Amygdala (tissue), 56 donors: ENCODE measurements at places on chromosomes 6 and 20.

DNA sequence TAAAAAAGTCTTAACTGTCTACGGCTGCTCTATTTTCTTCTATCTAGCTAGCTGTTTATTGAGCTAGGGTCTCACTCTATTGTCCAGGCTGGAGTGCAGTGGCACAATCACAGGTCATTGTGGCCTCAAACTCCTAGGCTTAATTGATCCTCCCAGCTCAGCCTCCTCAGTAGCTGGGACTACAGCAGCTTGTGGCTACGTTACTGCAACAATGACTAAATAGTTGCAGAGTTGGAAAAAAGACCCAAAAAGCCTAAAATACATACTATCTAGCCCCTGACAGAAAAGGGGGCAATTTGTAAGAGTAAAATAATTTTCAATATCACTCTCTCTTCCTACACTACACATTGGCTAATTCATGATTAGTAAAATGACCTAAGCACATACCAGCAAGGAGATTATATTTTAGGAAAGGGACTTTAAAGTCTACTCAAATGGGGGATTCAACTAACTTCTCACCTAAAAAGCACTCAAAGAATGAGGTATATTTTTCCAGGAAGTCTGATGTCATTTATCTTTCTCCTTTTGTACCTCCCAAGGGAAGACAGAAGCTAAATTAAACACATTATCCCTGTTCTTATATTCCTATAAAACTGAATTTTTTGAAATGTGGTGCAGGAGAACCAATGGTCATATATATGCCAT, 82.8 kb downstream of the ZMYND8 start:
- DNase-seq: no peak

GRCh38 chr6:38775870-38776269, 60.8 kb downstream of the DNAH8 start:
- no peak for DNase-seq

GRCh38 chr6:71585472-71585871, 296.9 kb downstream of the OGFRL1 start:
- no peak for DNase-seq

DNA sequence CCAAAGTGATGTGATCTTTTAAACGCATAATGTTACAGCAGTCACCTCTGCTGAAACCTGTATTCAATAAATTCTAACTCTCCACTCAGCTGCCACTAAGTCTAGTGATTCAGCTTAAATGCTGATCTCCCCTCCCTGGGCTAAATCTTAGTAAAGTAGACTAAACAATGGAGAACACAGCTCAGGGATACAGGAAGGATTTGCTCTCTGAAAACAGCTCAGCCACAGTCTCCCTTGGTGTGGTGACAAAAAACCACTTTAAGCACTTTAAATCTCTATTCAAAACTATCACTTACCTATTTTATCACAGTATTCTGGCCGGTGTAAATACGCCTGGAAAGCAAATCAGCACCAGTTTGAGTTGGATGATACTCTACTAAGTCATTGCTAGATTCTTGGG, 130.6 kb downstream of the RFX6 start:
- no peak for DNase-seq

- DNase-seq: no peak
Measured at GRCh38 chr6:169450097-169450496, 196.5 kb upstream of the THBS2 start.

GRCh38 chr6:53702316-53702715, 36.8 kb upstream of the KLHL31 start:
- no peak for DNase-seq

DNA sequence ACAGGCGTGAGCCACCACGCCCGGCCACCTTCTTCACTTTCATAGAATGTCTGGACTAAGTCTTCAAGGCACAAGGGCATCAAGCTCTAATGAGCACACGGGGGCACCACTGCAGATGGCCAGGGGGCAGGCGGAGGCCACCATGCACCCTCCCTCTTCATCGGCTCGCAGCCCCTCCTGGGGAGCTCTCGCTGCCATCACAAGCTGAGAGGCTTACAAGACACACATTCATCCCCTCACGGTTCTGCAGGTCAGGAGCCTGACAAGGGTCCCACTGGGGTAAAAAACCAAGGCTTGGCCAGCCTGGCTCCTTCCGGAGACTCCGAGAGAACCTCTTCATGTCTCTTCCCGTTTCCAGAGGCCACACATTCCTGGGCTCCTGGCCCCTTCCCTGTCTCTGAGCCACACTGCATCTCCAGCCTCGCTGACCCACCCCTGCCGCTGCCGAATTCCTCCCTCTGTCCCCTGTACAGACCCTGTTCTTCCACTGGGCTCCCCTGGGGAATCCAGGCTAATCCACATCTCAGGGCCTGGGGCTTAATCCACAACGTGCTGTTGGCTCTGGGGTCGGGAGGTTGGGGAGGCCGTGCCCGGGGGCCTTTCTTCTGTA, 19.8 kb downstream of the DLL1 start:
- no peak for DNase-seq

DNA sequence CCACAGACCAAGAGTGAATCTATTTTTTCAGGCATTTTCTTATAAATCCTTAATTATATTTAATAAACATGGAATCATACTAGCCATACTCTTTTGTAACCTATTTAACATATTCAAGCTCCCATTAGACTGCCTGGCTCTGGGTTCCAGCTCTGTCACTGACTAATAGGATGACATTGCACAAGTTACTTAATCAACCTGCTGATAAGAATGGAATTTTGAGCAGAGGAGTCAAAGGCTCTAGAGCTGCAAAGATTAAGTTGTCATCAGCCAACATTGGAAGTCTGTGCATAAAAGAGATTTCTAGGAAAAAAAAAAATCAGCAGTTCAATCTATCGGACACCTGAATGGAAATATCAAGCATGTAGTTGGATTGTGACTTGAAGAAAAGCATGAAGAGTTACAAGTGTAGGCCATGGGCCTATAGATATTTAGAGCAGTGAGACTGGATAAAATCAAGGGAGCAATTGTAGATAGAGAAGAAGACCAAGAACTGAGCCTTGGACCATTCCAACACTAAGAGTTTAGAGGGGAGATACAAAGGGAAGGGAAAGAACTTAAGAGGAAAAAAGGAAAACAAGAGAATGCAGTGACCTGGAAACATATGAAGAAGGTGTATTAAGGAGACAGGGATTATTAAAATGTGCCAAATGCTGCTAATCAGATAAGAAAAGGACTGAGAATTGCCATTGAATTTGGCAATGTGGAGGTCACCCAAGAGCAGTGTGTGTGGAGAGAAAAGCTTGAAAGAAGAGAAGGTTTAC, 11.0 kb upstream of the HINT3 start:
- no peak for DNase-seq

GRCh38 chr6:129605967-129606366, 104.0 kb downstream of the ARHGAP18 start:
- DNase-seq: no peak

DNA sequence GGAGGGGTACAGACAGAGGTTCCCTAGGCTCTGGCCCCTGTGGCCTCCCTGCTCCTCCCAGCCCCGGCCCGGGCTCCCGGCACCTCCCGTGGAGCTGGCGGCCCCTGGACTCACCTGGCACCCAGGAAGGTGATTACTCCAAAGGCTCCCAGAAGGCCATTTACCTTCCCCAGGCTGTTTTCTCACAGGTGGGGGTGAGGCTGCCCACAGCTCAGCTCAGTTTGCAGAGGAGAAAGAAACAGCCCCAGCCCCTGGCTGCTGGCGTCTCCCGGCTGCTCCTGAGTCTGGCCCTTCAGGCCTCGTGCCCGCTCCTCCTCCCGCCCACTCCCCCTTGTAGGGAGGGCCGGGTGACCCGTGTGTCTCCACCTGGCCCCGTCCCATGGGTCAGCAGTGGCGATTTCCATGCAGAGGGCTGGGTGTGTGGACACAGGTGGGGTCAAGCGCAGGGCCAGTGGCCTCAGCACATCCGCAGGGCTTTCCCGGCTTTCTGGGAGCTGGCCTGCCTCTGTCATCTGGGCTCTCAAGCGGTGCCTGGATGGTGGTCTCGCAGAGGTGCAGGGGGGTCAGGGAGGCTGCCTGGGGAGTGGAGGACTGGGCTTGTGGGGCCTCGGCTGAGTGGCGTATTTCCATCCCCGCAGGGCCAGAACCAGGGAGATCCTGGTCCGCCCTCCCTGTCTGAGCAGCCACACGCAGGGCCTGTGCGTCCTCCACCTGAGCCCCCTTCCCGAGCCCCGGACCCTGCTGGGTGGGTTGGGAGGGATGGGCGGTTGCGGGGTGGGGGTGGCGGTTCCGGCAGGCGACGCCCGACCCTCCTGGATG, 20.2 kb upstream of the GATA5 start:
- no peak for DNase-seq

GRCh38 chr6:118317581-118318563, 230.2 kb upstream of the PLN start:
- no peak for DNase-seq

- DNase-seq: no peak
Measured at GRCh38 chr6:115796829-115797228, 263.9 kb downstream of the FRK start.

DNA sequence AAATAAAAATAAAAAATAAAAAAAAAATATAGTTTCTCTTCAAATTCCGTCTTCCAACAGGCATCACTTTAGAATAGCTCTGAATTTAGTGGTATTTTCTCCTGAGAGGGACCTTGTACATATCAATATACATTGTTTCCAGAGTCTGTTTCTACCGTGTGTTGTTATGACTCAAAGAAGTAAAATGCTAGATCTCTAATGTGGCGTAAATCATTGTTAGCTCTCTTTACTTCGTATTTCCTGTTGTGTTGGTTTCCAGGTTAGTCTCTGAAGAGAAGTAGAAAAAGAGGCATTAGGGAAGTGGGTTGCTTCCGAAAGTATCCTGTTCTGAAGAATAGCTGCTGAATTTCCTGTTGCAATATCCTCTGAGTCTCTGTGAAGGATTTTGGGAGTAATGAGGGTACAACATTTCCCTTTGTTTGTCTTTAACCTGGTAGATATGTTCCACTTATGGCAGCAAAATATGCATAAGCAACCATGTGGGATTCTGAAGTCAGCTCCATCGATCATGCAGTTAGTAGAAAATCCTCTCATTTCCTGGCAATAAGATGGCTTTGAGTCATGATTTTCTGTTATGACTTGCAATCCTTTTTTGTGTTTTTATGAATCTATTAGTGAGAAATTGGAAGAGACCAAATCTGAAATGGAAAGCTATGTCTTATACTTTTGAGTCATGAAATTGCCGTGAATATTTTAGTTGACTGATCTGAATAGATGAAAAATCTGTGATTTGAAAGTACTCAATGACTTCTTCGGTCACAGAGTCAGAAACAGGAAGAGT, 42.0 kb upstream of the MCHR2 start:
- no peak for DNase-seq

- DNase-seq: no peak
Measured at GRCh38 chr20:44414346-44414714, 58.8 kb downstream of the HNF4A start.

- DNase-seq: no peak
Measured at GRCh38 chr6:50549475-50549874, 163.9 kb upstream of the TFAP2D start.

- DNase-seq: no peak
Measured at GRCh38 chr20:33667245-33667675, 517 bp downstream of the ACTL10 start.

DNA sequence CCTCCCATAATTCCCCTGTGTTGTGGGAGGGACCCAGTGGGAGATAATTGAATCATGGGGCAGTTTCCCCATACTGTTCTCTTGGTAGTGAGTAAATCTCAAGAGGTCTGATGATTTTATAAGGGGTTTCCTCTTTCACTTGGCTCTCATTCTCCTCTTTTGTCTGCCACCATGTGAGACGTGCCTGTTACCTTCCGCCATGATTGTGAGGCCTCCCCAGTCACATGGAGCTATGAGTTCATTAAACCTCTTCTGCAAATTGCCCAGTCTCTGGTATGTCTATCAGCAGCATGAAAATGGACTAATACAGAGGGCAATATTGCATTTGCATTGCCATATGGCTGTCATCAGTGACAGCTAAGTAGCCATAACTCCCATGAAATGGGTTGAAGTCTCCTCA, 63.2 kb downstream of the ZNF217 start:
- DNase-seq: no peak

- no peak for DNase-seq
Measured at GRCh38 chr20:54107600-54108325, 37.4 kb upstream of the BCAS1 start.

DNA sequence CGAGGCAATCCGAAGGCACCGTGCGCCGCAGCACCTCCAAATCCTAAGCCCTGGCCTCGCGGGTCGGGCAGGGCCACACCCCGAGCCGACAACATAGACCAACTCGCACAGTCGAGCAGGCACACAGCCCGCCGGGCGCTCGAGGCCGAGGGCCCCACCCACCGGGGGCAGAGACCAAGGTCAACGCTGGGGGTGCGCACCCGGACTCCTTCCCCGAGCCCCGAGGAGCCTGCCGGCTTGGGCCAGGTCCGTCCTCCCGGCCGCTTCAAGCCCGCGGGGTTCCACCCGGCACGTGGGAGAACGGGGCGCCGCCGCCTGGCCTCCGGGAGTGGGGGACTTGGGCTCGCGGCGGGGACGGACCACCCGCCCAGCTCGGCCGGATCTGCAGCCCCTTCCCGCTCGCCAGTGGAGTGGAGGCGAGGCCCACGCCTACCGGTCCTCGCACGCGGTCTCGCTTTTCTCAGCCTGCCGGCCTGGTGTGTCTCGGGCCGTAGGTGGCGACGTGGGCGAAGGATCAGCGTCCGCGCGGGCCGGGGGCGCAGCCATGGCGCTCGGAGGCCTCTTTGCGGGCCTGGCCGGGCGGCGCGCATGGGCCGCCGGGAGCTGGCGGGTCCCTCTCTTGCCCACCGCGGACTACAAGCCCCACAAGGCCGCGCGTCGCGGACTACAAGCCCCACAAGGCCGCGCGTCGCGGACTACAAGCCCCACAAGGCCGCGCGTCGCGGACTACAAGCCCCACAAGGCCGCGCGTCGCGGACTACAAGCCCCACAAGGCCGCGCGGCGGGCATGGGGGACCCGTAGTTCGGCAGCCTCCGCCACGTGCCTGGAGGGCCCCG, at the start of gene UCKL1:
Gene UCKL1, minus strand, starts transcription at position 590 of the 837 bp plus-strand sequence. Its CDS starts 44 bp downstream, at position 546.
- peak; percentile 92 for DNase-seq

GRCh38 chr6:42028234-42029061, 21.9 kb upstream of the TAF8 start:
- DNase-seq: no peak

DNA sequence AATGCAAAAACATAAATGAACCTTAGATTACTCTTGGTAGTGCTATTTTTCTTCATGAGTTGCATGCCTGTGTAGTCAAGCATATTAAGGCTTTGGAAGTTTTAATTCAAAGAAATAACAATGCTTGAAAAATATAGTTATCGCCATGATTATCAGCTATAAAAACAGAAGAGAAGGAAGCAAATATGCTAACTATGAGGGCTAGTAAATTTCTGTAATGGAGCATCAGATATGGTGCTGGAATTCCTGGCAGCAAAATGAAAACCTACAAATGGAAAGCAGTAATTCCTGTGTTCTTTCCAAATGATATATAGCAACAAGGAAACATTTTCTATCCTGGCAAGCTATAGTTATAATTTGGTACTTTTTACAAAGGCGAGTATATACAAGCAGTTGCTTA, 29.7 kb downstream of the DOP1A start:
- no peak for DNase-seq

GRCh38 chr6:6494677-6495076, 93.8 kb upstream of the LY86 start:
- DNase-seq: no peak

DNA sequence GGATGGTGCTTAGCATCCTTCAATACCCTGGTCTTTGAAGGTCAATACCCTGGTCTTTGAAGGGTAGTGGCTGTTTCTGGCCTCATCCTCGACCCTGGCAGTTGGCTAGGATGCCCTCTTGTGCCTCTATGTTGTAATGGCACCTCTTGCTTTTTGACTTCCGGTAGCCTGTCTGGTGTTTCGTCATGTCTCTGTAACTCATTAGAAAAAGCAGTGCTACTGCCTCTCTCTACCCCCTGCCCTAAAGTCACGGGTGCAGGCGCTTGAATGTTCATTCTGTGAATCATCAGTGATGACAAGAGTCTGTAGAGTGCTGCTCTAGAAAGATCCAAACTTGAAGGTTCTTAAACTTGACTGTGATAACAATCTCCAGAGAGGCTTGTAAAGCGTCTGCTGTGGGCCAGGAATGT, 28.3 kb downstream of the RSPO4 start:
- no peak for DNase-seq
